ENCODE measurements at places on chromosomes 12 and 14.

GRCh38 chr14:82047777-82048470 is 514.3 kb upstream of the SEL1L start:
- no peak for DNase-seq

- DNase-seq: no peak
Observed at GRCh38 chr14:98593361-98593761, 678.6 kb downstream of the BCL11B start.

DNA sequence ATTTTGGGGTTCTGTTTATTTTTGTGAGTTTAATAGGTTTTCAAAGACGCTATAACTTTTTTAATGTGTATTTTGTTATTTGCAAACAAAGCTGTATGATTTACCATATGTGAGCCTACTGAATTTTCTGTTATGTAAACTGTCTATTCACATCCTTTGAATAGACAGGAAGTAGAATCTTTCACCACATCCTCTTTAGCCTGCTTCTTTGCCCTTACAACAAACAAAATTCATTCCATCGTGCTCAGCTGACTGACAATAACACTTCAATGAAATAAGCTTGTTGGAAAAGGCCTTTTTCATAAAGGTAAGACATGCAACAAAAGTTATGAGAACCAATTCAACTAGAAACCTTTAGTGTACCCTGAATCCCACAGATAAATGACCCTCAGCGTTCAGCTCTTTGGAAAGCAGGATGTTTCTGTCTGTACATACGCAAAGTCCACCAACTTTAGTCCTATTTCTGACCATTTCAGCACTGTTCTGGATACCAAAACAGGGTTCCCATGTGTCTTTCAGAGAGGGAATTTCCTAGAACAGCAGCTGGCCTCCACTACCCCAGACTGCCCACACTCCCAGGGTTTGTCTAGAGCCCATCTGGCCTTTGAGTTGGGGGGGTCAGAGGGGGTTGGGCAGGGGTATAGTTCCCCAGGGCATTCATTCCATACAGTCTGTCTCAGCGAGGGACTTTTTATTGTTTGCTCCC is 71.3 kb downstream of the DUSP6 start:
- DNase-seq: no peak

- no peak for DNase-seq
Observed at GRCh38 chr12:118307069-118307954, 65.4 kb downstream of the TAOK3 start.

Measured in activated CD4-positive, CD25-positive, alpha-beta regulatory T cell treated with anti-CD3 and anti-CD28 coated beads, Interleukin-2, amount 50 U/mL, for 16 hours (primary cell).